ENCODE measurements at places on chromosomes 5 and 9.

GRCh38 chr5:150398722-150399523 is 13.8 kb downstream of the CD74 start:
- DNase-seq: no peak

DNA sequence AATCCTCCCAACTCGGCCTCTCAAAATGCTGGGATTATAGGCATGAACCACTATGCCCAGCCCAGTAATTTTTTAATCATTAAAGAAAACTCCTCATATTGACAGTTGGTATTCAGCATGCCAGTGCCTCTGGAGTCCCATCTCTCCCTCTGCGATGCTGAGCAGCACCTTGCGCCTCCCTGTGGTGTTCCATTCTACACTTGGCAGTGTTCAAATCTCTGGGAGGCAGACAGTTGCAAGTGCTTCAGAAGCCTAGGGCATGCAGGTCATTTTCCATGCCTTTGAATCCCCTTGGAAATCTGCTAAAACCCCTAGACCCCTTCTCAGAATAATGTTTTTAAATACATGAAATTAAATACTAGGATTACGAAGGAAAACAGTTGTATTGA is 41.3 kb downstream of the GARNL3 start:
- no peak for DNase-seq

DNA sequence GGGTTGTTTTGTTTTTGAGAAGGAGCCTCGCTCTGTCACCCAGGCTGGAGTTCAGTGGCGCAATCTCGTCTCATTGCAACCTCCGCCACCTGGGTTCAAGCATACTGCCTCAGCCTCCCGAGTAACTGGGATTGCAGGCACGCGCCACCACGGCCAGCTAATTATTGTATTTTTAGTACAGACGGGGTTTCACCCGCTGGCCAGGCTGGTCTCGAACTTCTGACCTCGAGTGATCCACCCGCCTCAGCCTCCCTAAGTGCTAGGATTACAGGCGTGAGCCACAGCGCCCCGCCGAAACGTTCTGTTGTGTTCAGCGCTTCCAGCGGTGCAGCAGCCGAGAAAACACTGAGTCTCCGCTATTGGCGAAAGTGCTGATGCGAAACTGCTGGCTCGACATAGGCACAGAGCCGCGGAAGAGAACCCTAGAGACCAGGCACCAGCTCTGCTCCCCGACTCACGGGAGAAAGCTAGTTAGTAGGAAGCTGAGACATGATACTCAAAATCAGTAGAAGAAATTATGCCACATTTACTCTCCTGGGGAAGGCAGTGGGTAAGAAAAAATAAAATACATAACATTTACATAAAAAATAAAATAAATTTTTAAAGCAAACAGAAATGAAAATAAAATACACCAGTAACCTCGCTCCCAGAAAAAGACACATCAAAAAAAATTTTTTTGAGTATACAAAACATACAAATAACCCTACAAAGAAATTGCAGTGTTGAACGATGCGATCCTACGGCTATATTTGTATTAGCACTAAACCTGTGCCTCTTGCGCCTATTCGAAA is 31.6 kb downstream of the ANXA2R start:
- DNase-seq: peak; percentile 84

DNA sequence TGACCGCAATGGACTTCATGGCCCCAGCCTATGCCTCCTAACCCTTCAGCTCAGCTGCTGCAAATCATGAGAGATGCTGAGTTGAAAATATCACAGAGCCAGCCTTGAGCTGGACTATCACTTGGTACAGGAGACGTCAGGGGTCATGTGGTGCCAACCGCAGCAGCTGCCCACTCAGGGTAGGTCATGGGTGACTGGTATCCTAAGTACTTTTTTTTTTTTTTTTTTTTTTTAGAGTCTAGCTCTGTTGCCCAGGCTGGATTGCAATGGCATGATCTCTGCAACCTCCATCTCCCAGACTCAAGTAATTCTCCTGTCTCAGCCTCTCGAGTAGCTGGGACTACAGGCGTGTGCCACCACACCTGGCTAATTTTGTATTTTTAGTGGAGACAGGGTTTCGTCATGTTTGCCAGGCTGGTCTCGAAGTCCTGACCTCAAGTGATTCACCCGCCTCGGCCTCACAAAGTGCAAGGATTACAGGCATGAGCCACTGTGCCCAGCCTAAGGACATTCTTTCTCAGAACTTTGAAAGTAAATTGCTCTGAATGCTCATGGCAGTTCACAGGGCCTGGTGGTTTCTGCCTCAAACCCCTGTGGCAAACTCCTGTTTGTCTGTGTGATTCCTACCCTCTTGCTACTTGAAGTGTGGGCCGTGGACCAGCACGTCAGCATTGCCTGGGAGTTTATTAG is 21.3 kb downstream of the WWC1 start:
- DNase-seq: no peak

DNA sequence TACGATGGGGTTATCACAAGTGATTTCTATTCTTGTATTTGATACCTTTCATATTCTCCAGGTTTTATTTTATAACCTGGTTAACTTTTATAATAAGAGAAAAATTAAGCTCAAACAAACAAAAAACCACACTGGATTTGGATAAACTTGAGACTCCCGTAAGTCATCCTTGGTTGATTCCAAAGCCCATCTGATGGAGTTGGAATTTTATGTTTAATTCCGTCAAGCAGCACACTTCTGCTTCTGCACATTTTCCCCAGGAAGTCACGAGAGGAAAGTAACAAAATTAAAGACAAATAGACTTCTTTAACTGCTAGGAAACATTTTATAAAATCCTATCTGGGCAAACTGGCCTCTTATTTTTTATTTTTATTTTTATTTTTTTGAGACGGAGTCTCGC is 207.9 kb downstream of the NXNL2 start:
- DNase-seq: no peak

DNA sequence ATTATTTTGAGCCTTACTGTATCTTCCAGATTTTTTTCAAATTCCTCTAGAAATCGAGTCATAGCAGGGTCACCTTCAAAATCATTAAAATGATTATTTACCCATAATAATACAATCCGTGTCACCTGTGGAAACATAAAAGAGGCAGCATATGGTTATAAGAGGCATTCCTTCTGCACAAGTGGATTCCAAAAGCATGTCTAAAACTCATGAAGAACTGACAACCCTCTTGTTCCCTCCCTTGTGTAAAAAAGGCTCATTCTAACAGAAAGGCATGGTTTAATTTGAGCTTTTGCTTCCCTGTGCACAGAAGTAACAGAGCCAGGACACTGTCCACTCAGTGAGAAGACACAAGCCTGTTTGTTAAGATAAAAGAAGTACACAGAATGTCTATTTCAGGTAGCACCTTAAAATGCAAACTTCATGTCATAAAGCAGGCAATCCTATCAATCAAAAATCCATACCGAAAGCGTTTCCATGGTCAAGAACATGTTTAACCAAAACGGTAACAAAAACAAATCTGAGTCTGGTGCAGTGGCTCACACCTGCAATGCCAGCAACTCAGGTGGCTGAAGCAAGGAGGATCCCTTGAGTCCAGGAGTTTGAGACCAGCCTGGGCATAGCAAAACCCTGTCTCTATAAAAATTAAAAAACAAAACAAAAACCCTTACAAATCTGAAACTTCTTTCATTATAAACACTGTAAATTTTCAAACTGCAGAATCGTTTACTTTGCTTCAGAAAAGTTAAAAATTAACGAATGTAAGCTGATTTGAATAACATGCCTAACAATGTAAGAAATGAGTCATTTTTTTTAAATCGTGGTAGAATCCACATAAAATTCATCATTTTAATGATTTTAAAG is 139.3 kb downstream of the RAPGEF6 start:
- no peak for DNase-seq

- no peak for DNase-seq
These were observed 5.6 kb upstream of the GZMA start for GRCh38 chr5:55096861-55097260.
